ENCODE measurements at places on chromosomes 2 and 18.

GRCh38 chr2:200308546-200309295 is 2.2 kb downstream of the SPATS2L start:
- DNase-seq, result peak; percentile 40

- DNase-seq, result no peak
Measured at GRCh38 chr18:12867441-12868123, 16.5 kb downstream of the PTPN2 start.

- DNase-seq, result no peak
Measured at GRCh38 chr2:12882393-12882792, 165.7 kb downstream of the TRIB2 start.

- DNase-seq, result no peak
Measured at GRCh38 chr2:105885456-105885855, 140.7 kb downstream of the NCK2 start.

DNA sequence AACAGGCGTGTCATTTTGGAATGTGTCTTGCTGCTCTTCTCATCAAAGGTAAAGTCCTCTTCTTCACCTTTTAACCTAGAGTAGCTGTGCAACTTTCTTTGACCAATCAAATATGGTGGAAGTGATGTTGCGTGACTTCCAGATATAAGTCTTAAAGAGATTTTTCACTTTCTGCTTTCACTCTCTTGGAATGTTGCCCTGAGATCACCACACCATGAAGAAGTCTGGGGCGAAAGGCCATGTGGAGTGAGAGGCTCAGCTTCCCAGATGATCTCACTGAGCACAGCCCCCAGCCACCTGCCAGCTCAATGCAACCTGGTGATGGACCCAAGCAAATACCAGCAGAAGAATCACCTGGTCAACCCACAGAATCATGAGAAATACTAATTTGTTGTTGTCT is 7.1 kb upstream of the GALNT3 start:
- DNase-seq, result no peak

DNA sequence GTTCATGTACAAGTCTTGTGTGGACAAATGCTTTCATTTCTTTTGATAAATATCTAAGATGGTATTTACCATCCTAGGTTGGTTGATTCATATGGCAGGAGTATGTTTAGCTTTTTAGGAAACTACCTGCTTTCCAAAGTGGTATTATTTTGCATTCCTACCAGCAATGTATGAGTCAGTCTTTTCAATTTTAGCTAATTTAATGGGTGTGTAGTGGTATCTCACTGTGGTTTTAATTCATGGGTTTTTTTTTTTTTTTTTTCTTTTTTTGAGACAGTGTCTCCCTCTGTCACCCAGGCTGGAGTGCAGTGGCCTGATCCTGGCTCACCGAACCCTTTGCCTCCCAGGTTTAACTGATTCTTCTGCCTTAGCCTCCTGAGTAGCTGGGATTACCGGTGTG is 4.2 kb downstream of the ZNF512 start:
- no peak for DNase-seq

DNA sequence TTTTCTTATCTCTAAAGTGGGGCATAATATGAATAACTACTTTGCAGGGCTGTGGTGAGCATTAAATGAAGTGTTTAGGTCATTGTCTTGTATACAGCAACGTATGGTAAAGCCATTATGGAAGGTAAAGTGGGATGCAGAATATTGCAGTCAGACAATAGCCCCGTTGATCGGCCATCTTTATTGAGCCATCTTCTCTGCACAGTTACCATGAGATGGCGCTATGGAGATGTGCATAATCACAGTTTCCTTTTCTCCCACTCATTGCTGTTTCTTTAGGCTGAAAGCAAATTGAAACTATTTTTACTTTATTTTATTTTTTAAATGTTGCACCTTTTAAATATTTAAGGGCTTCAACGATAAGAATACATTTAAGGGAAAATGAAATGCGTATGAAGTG is 108.9 kb downstream of the THSD7B start:
- DNase-seq, result no peak

GRCh38 chr2:163595028-163595427 is 140.8 kb downstream of the FIGN start:
- DNase-seq, result peak; percentile 23

GRCh38 chr2:127233710-127234109 is 13.6 kb upstream of the CYP27C1 start:
- no peak for DNase-seq

- no peak for DNase-seq
Measured at GRCh38 chr2:44237221-44237620, 38.1 kb upstream of the SLC3A1 start.

GRCh38 chr2:170821531-170822289 is 5.0 kb downstream of the GAD1 start:
- no peak for DNase-seq

- no peak for DNase-seq
Measured at GRCh38 chr18:44709307-44710126, 28.8 kb downstream of the SETBP1 start.

DNA sequence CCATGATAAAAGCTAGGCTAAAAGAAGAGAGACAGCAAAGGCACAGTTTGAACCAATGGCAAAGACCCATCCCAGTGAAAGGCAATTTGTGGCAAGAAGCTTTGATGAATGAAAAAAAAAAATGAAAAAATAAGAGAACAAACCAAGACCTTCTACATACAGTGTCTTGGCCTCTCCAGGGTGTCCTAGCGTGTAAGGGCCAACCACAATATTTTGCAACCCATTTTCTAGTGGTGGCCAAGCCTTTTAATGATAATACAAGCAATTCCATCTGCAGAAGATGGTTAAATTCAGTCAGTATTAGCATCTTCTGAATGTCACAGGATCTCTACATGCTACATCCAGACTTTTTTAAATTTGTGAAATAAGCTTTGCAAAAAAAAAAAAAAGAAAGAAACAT is 270.4 kb downstream of the LRATD1 start:
- no peak for DNase-seq

- peak; percentile 65 for DNase-seq
Measured at GRCh38 chr2:64537991-64538390, 13.9 kb downstream of the AFTPH start.

DNA sequence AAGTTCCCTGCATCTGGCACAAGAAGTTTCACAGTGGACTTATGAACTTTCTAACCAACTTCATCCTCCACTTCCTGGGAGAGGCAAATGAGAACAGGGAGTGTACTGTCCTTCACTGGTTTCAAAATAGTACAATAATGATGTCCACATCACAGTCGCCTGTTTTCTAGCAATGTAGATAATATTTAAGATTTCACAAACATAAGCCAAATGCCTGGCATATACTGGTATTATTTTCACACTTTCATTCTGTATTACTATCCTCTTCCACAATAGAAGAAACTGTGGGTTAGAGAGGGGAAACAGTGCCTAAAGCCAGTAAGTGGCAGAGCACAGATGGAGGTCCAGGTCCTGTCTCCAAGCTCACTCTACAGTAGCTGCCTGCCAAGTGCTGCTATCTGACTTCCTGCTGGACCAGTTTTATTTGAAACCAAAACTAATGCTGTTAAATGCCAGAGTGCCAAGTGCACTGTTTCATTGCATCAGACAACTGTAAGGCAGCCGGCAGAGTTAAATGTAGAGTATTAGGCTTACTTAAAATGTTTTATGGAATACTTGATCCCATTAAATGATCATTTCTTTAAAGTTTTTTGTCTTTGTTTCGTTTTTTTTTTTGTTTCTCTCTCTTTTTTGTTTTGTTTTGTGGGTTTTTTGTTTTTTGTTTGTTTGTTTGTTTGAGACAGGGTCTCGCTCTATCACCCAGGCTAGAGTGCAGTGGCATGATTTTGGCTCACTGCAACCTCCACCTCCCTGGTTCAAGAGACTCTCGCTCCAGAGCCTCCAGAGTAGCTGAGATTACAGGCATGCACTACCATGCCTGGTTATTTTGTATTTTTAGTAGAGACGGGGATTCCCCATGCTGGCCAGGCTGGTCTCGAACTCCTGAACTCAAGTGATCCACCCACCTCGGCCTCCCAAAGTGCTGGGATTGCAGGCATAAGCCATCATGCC is 15.1 kb downstream of the COBLL1 start:
- DNase-seq, result peak; percentile 37

DNA sequence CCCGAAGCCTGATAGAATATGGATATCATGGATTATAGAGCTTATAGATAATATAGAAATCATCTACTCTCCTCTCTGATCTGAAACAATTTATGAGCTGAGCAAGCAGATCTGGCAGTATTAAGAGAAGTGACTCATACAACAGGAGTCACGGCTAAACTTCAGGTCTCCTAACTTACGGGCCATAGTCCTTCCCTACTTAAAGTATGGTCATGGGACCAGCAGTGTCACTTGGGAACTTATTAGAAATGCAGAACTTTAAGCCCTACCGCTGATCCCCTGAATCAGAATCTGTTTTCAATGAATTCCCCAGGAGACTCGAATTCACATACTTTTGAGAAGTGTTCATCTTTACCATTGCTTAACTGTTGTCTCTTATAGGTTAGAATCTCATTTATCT is 195.7 kb upstream of the FANCL start:
- DNase-seq, result peak; percentile 54

DNA sequence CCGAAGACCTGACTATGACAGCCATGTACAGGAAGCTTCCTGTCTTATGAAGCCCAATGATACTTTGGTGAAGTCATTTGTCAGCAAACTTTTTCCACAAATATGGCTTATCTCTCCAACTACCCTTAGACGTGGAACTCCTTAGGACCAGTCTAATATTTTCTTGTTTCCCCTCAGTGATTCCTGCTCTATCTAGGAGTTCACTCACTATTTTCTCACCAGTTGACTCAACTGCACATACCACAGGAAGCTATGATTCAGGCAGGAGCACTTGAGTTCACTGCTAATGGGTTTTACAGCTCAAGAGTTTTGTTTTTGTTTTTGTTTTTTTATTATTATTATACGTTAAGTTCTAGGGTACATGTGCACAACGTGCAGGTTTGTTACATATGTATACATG is 109.3 kb downstream of the ANTXR1 start:
- peak; percentile 64 for DNase-seq

DNA sequence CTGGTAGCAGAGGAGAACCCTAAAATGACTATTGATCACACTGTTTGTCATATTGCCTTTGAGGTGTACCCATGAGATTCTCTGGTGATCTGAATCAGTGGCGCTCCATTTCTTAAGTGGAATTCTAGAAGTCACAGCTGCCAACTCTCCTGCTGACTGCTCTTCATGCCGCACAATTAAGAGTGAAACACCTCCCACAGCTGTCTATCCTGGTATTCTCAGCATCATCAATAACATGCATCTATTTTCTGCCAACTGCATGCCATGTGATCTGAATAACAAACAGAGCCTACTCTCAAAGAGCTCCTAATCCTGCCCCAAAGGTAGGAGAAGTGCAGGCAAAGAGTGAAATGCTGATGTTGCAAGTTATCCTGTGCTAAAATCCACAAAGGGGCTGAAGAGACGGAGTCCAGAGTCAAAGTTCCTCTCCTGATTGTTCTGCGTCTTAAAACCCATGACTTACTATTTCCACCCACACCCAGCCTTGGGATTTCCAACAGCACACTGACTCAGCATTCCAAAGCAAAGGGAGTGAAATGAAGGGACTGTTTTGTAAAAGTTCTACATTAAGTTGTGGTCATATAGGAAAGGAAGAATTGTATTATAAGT is 13.7 kb upstream of the DAPL1 start:
- DNase-seq, result peak; percentile 77
